ENCODE measurements at places on chromosomes 5 and 9. TPM values are rescaled to one million over a fixed set of nuclear protein-coding genes. Genes with fewer than 3 reads are reported as not detected.

GRCh38 chr9:26066237-26066636, 388.0 kb upstream of the TUSC1 start:
- no peaks in the 10 kb centered on the region for H3K4me1 ChIP-seq
- H3K27ac ChIP-seq, result no peak overlapping the region
- DNase-seq, result no peak
- H3K4me3 ChIP-seq, result no peak overlapping the region
- H3K36me3 ChIP-seq, result no peaks in the 10 kb centered on the region

- no peaks in the 10 kb centered on the region for H3K4me1 ChIP-seq
- no peak for DNase-seq
- H3K27me3 ChIP-seq, result peaks cover 2% of the 10 kb centered on the region
- no peaks in the 10 kb centered on the region for H3K36me3 ChIP-seq
- no peak overlapping the region for H3K4me3 ChIP-seq
- no peak overlapping the region for H3K27ac ChIP-seq
Measured at GRCh38 chr5:116622375-116623050, 47.9 kb upstream of the SEMA6A start.

DNA sequence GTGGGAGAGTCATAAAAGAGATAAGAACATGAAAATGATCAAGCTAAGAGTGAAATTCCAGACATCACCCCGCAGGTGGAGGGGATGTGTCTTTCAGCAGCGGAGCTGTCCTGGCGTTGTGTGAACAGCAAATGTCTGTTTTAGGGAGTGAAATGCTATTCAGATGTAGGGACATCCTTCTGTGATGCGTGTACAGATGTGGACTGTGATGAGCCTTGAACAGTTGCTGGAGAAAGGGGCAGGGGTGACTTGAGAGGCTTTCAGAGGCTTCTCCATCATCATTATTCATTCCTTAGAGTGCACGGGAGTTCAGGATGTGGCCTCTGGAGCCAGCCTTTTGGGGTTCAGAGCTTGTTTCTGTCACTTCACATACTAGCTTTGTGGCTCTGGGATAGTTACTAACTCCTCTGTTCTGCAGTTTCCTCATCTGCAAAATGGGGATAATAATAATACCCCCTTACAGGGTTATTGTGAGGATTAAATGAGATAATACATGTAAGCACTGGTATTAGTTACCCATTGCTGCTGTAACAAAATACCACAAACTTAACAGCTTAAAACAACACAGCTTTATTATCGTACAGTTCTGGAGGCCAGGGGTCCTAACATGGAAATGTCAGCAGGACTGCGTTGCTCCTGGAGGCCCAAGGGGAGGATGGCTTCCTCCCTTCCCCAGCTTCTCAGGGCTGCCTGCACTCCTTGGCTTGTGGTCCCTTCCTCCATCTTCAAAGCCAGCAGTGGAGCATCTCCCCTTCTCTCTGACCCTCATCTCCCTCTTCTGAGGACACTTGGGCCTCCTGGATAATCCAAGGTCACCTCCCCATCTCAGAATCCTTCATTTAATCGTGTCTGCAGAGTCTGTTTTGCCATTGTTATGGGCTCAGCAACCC, 9.4 kb downstream of the TRAF1 start:
- peak overlapping the region; percentile 67 for H3K27ac ChIP-seq
- peak; percentile 8 for DNase-seq
- H3K4me3 ChIP-seq, result peak overlapping the region; percentile 41
- H3K4me1 ChIP-seq, result peaks cover 87% of the 10 kb centered on the region
- no peaks in the 10 kb centered on the region for H3K27me3 ChIP-seq

GRCh38 chr9:107740088-107740980, 250.8 kb upstream of the KLF4 start:
- H3K27ac ChIP-seq, result no peak overlapping the region
- no peak overlapping the region for H3K4me3 ChIP-seq
- no peaks in the 10 kb centered on the region for H3K36me3 ChIP-seq
- H3K27me3 ChIP-seq, result no peaks in the 10 kb centered on the region
- no peak for DNase-seq

DNA sequence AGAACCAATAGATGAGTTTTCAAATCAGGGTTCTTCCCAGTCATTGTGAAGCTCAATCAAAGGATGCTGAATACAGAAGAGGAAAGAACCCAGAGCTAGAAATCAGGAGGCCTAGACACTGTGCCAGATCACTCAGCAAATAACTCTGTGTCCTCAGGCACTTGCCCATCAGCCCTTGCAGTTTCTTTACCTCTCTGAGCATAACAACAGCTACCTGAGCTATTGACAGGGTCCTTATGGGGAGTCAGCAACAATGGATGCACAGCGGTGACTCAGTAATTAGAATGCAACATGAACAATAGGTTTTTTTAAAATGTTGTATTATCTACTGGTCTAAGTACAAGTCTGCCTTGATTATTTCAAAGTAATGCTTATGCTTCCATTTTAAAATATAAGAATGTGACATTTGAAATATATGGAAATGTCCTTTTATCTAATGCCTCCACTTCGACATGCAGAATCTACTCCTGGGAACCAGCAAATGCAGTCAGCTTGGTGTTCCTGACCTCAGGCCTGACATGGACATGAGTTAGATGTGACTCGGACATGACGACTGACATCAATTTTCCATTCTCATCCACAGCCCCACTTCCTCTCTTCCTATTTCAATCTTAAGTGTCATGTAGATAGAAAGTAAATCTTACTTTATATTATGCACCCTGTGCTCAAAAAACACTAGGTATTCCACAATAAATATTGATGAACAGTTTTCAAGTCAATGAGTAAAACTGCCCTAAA, 155.0 kb downstream of the TLE1 start:
- no peaks in the 10 kb centered on the region for H3K36me3 ChIP-seq
- no peak overlapping the region for H3K27ac ChIP-seq
- H3K27me3 ChIP-seq, result no peaks in the 10 kb centered on the region
- no peak overlapping the region for H3K4me3 ChIP-seq

- H3K27me3 ChIP-seq, result no peaks in the 10 kb centered on the region
- H3K4me1 ChIP-seq, result peaks cover 18% of the 10 kb centered on the region
- peaks cover 32% of the 10 kb centered on the region for H3K36me3 ChIP-seq
Measured at GRCh38 chr5:91365498-91365897, 17.6 kb downstream of the ARRDC3 start.

DNA sequence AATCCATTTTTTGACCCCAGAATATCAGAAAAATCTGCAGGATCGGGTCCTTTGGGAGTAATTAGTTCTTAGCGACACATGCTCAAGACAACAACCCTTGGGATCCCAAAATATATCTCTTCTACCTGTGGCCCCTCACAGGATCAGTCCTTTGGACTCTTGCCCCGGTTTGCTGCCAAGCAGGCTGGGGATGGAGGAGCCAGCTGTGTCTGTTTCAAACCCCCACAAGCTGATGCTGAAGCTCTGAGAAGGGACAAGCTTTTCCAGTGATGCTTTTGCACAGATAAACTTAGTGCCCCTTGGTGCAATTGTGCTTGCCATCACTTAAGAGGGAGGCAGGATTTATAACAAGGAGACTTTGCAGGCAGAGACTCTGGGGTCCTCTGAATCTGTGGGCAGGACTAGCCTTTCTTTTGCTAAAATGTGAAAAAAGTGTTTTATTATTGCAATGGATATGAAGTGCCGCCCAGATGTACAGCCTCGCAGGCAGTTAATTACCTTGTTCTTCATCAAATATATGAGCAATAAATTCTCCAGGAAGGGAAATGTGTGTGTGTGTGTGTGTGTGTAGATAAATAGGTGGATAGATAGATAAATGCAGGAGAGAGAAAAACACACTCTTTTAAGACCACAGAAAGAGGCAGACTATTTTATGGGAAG, 9.6 kb upstream of the LHX2 start:
- peaks cover 31% of the 10 kb centered on the region for H3K4me1 ChIP-seq
- no peak overlapping the region for H3K4me3 ChIP-seq
- H3K36me3 ChIP-seq, result no peaks in the 10 kb centered on the region
- no peak overlapping the region for H3K27ac ChIP-seq
- peaks cover 88% of the 10 kb centered on the region for H3K27me3 ChIP-seq

- H3K4me3 ChIP-seq, result no peak overlapping the region
- no peaks in the 10 kb centered on the region for H3K27me3 ChIP-seq
- H3K4me1 ChIP-seq, result no peaks in the 10 kb centered on the region
- DNase-seq, result no peak
- no peak overlapping the region for H3K27ac ChIP-seq
Measured at GRCh38 chr9:95947118-95947517, 71.6 kb downstream of the ERCC6L2 start.

DNA sequence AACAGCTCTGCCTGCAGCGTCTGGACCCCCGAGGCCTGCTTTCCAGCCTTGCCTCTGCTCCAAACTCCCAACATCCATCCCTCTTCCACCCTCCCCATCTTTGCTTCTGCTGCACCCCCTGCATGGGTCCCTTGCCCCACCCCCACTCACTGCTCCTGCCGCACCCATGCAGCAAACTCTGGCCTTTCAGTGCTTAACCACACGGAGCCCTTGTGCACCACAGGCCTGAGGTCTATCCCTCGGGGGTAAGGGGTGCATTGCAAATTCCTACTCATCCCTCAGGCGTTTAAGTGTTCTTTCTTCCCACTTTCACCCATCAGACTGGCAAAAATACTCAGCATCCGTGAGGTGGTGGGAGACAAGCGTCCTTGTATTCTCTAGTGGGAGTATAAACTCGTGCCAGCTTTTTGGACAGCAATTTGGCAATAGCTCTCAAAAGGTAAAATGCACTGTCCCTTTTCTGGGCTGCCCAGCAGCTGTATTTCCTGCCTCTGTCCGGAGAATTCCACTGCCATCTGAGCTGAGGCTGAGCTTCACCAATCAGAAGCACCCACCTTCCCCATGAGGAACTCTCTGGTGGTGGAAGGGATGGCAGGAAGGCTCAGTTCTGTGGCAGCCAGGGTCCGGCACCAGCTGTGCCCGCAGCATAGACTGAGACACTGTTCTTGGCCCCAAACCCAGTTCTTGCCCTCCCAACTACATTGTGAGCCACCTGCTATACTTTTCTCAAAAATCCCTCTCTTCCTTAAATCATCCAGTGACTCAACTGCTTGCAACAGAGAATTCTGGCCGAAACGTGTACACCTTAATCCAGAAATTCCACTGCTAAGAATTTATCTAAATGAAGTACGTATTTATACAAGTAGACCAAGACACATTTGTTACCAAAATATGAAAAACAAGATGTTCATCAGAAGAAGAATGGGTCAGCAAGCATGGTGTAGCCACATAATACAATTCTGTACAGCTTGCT, 15.0 kb downstream of the PSMB7 start:
- H3K36me3 ChIP-seq, result peaks cover 21% of the 10 kb centered on the region
- no peak overlapping the region for H3K27ac ChIP-seq
- no peak for DNase-seq
- peaks cover 19% of the 10 kb centered on the region for H3K4me1 ChIP-seq

DNA sequence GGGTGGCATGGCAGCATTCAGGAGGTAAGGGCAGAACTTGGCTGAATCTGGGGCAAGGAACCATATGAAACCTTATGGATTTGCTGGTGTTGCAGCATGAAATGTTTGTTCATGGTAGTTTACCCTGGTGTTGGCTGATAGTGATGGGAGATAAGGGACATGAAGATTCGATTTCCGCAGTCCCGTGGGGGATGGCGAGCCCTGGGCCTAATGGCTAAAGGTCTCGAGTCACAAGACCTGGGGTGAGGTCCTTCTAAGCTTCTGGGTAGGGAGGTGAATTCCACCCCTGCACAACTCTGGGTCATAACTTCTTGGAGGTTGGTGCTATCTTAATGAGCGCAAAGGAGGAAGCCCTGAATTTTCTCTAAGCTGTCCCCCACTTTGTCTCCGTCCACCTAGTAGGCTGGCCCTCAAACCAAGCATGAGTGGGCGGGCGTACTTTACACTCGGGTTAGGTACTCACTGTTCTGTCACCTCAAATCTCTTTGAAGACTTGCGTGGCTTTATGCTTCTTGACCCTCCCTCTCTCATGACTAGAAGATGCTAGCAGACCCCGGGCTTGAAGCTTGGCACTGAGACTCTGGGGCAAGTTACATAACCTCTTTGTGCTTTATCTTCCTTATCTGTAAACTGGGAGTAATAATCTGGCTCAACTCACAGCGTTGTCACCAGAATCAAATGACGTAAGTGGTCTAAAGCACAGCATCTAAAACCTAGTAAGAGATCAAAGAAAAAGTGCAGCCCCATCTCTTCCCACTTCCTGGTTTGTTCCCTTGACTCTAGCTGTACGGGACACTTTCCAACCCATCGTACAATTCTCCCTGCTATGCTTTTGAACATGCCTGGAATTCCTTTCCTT, 72.5 kb downstream of the BASP1 start:
- no peak for DNase-seq
- no peak overlapping the region for H3K27ac ChIP-seq
- no peaks in the 10 kb centered on the region for H3K27me3 ChIP-seq
- no peak overlapping the region for H3K4me3 ChIP-seq
- no peaks in the 10 kb centered on the region for H3K4me1 ChIP-seq

DNA sequence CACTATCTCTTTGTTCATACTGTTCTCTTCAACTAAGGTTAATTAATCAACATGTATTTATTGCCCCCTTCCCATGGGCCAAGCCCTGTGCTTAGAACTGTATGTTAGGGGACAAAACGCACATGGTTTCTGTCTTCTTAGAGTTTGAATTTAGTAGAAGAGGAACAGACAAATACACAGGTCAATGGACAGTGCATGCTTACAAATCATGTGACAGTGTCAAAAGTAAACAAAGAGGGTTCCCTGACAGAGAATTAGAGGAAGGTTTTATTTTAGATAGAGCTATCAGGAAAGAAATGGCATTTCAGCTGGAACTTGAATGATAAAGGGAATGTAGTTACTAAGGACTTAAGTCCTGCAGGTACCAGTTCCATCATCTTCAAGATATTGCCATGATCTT, 145.2 kb upstream of the CCDC152 start:
- no peaks in the 10 kb centered on the region for H3K36me3 ChIP-seq
- H3K27ac ChIP-seq, result no peak overlapping the region
- no peaks in the 10 kb centered on the region for H3K4me1 ChIP-seq
- no peak overlapping the region for H3K4me3 ChIP-seq
- DNase-seq, result no peak
- peaks cover 21% of the 10 kb centered on the region for H3K27me3 ChIP-seq

DNA sequence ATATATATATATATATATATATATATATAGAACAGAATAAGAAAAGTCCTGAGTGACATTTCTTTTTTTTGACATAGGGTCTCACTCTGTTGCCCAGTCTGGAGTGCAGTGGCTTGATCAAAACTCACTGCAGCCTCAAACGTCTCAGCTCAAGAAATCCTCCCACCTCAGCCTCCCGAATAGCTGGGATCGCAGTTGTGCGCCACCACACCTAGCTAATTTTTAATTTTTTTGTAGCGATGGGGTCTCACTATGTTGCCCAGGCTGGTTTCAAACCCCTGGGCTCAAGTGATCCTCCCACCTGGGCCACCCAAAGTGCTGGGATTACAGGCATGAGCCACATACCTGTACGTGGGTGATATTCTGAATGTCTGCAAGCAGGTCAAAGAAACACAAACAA, 48.3 kb downstream of the SPRY4 start:
- no peak for DNase-seq
- H3K36me3 ChIP-seq, result no peaks in the 10 kb centered on the region
- no peaks in the 10 kb centered on the region for H3K4me1 ChIP-seq
- H3K27ac ChIP-seq, result no peak overlapping the region
- no peaks in the 10 kb centered on the region for H3K27me3 ChIP-seq

- peaks cover 83% of the 10 kb centered on the region for H3K4me1 ChIP-seq
- peak overlapping the region; percentile 71 for H3K4me3 ChIP-seq
- peaks cover 43% of the 10 kb centered on the region for H3K36me3 ChIP-seq
Measured at GRCh38 chr5:131272724-131273123, 8.9 kb downstream of the CDC42SE2 start.

JAKMIP2 gene
- 3.9 TPM for total RNA-seq

NRG2 gene
- 0.14 TPM for total RNA-seq

ARL14EPL gene
- total RNA-seq, result not detected

AFAP1L1 gene
- 0.55 TPM for total RNA-seq

SV2C gene
- total RNA-seq, result 0.02 TPM

IRX2 gene
- not detected for total RNA-seq

TOPORS gene
- total RNA-seq, result 18.9 TPM

All from activated CD4-positive, alpha-beta T cell treated with anti-CD3 and anti-CD28 coated beads for 36 hours (primary cell).